ENCODE measurements at places on chromosomes 16 and 17.

GRCh38 chr17:27529230-27529796, 73.1 kb downstream of the KSR1 start:
- DNase-seq = no peak

DNA sequence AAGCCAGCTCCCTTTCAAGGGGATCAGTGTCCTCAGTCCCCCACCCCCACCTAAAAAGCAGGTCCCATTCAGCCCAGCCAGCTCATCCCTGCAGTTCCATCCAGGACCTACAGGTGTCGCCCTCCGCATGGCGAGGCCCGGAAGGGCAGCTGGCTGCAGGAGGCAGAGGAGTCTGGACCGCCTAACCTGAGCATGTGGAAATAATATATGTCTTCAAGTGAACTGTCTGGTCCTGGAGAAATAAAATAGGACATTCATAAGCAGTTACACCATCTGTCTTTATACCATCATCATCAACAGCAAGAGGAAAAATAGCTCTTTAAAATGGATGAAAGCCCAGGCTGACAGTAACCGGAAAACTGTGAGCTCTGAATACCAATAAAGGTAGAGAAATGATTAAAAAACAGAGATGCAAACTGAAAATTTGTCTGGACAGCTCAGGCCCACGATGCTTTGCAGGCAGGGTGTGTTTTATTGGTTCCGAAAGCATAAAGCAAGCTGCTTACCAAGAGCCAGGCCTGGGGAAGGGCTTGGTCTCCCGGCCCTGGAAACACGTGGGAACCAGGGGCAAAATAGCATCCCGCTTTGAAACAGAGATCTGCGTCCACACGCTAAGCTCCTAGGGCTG, 215.2 kb downstream of the ZFHX3 start:
- no peak for DNase-seq

DNA sequence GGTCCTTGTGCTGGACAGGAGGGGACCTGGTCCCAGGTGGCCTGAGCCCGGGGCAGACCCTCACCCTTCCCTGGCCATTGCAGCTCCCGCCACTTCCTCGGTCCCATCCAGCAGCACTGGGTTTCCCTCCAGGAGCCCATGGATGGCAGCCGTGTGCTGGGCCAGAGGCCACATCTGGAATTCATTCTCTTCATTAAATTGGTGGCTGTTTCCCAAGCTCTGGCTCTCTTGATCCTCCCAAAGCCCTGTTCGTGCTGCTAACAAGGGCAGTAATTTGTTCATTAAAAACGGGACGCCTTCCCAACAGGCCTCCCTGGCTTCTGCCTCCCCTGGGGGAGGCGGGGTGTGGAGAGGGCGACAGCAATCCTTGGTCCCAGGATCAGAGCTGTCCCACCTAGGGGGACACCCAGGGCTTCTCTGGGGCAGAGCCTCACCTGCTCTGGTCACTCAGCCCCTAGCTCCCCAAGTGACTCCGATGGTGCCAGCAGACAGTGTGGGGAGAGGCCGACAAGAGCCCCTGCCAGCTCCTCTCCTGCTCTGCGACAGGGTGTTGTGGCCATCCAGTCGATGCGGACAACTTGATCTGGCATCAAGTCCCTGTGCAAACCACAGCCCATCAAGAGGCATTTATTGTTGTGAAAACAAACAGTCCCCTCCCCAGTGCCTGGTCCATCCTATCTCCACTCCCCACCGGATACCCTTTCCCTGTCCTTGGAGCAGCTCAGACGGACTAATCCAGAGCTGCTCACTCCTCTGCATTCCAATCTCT, 44.0 kb downstream of the SDK2 start:
- DNase-seq = no peak

DNA sequence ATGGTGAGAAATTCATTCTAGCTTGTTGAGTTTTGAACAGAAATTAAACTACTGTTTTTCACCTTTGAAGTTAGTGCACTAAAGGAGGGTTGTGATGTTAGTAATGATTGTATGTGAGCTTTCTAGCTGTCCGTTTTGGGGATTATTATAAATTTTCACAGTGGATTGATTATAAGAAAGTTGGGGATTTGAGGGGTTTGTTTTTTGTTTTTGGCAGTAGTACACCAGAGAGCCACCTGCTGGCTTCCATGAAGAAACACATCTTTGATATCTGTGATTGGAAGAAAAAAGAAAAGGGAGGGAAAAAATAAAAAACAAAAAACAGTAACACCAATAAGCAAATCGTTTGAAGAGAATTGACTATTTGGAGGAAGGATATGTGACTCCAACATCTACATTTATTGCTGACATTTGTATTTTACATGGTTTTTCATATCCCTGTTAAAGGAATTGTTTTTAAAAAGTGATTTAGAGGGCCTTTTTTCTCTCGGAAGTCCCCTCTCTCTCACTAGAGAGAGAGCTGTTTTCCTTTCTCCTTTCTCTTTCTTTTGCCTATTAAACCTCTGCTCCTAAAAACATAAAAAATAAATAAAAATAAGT, 1469.5 kb upstream of the GOT2 start:
- no peak for DNase-seq

DNA sequence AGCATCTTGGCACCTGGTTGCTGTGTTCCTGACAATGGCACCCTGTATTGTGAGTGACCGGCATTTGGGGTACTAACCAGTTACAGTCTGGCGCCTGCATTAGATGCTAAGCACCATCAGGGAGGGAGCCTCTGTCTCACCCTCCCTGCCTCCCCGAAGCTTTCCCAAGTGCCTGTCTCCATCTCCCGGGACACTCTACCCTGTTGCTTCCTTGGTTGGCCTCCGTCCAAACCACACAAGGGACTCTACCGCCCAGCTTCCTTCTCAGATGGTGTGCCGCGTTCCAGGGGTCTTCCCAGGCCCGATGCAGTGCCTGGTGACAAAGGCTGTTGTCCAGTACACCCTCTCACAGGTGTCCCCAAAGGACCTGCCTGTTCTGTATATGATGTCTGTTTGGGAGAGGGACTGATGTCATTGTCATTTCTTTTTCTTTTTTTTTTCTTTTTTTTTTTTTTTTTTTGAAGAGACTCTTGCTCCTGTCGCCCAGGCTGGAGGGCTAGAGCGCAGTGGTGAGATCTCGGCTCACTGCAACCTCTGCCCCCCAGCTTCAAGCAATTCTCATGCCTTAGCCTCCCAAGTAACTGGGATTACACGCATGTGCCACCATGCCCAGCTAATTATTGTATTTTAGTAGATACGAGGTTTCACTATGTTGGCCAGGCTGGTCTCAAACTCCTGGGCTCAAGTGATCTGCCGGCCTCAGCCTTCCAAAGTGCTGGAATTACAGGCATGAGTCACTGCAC, 6.7 kb downstream of the SNN start:
- no peak for DNase-seq

DNA sequence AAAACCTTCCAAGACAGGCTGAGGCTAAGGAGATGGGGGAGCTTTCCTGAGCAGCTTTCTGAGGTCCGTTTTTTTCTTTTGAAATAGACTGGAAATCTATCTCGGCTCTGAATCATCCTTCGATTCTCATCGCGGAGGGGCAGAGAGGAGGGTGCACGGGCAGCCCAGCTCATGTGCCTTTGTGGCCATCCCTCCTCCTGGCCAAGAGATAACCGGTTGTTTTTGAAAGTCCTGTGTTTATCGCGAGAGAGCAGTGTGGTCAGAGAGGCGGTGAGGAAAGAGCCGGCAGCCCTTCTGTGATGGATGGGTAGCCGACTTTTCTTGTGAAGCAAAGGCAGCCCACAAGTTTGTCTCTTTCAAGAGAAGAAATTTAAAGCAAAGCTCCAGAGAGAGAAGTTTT, 191.6 kb downstream of the CCDC182 start:
- no peak for DNase-seq

DNA sequence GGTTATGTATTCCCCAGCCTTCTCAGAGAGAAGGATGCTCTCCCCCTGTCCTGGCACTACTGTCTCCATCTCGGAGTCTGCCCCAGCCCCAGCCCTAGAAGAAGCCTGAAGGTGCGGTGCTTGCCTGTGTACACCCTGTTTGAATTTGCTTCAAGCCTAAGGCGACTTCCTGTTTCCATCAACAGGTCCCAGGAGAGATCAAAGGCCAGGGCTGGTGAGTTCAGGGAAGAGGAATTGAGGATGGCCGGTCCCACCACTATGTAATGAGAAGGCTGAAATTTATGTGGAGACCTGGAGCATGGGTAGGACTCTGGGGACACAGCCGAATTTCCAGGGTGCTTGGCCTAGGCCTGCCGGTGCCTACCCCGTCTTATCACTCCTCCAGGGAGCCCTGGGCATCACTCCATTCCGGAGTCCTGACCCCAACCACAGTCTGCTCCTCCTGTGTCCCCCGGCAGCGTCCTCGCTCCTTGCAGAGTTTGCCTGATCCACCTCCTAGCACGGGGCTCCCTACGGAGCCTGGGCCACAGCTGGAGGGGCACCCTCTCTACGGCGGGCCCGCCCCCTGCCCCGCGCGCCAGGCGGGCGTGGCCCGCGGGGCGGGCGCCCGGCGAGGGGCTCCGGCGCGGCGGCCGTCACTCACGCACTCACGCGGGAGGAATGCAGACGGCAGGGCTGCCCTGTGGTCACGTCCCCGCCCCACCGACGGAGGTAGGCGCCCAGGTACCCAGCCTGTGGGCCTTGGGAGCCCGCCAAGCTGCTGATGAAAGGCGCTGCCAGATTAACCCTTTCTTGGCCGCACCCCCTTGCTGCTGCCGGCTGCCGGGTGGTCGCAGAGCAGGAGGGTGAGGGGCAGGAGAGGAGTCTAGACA, 53.8 kb upstream of the TAC4 start:
- no peak for DNase-seq

GRCh38 chr17:32763855-32764439, 113.0 kb downstream of the MYO1D start:
- DNase-seq = no peak

DNA sequence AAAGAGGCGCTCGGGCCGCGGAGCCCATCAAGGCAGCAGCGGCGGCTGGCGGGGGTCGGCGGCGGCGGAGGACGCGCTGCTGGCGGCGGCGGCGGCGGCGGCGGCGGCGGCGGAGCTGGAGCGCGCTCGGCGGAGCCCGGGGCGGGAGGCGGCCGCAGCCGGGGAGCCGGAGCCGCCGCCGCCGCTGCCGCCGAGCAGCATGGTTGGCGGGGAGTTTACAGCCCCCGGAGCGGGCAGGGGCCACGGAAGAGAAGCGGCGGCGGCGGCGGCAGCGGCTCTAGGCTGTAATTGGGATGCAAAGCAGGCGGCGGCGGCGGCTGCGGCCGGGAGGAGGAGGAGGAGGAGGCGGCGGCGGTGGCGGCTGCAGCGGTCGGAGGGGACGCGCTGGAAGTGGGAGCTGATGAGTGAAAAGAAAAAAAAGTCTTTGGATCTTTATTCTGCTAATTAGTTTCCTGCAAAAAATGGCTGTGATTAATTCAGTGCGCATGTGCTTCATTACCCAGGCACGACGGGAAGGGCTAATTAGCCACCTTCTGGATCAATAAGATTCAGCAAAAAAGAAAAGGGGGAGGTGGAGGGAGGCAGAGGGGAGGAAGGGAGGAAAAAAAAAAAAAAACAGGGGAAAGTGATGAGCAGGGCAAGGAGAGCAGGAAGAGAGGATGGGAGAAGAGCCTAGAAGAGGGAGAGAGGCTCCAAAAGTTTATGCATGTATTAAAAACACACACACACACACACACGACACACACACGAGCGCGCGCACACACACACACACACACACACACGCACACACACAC, 10.9 kb upstream of the ZFHX3 start:
- DNase-seq = no peak

DNA sequence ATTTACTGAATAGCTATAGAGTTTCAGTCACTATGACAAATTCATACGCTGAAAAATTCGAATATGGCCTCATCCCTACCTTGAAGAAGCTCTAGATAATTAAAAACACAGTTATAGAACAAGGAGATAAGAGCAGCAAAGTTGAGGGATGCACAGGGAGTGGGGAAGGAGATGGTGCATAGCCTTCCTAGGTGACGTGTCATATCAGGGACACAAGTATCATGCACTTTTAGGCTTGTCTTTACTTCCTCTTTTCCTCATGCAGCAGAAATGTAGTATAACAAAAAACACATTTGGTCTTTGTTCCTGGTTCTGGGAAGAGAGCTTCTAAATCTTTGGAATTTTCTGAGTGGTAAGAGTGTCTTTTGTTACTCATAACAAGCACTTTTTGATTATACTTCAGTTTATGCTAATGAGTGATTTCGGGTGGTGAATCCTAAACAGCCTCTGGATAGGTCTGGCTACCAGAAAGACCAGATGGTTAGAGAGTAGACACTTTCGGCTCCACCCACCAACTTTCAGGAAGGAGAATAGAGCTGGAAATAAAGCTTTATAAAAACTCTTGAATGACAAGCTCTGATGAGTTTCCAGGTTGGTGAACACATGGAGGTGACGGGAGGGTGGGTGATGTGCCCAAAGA, 341.4 kb downstream of the UTP18 start:
- no peak for DNase-seq

DNA sequence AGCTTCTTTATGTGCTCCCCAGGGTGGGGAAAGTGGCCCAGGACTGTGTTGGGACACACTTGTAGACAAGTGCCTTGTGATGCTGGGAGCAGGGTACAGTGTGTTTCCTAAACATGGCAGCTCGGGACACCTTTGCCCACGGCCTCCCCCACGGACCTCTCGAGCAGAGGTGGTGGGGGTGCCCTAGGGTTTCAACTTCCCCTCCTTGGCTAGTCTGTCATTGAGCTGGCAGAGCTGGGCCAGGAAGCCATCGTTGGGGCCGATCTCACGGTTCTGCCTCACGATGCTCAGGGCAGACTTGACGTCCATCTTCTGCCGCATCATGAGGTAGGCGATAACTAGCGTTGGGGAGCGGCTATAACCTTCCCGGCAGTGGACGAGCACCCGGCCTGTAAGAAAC, 9.4 kb downstream of the DUSP3 start:
- no peak for DNase-seq

DNA sequence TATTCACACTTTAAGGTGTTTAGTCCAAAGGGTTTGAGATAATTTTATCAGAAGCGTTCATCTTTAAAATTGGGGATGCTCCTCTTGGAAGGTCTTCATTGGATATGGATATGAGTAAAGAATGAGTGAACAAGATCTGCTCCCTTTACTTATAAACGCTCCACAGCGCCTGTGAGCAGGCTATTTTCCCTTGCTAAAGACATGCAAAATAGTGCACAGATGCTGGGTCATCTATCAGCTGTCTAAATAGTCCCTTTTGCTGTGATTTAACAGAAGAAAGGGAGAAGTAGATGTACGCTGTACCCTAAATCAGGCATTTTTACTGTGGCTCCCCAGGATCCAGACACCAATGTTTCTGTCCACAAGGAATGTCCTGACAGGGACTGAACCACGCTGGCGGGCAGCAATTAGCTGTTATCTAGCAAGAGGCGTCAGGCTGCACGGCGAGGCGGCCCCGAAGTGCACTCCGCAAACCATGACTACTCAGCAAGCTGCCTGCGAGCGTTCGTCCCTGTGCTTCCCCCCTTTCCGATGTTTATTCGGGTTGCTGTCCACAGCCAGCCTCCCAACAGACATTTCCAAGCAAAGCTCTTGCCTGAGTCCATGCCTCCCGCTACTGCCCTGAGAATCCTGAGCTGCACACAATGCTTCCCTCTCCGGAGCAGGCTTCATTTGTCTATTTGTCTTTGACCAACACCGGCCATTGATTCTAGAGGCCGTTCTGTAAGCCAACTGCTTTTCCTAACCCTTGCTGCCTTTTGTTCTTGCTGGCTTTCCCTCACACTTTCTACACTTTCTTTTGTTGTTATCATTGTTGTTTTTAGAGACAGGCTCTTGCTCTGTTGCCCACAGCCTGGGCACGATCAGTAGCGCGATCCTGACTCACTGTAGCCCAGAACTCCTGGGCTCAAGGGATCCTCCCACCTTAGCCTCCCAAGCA, 55.7 kb upstream of the CNEP1R1 start:
- DNase-seq = no peak

GRCh38 chr17:63700528-63701455, 867 bp upstream of the LIMD2 start:
- DNase-seq = peak; percentile 60

- no peak for DNase-seq
Observed at GRCh38 chr17:6683081-6683684, 30.0 kb downstream of the SLC13A5 start.

Measured in thoracic aorta (tissue), 2 donors.